GM19239 (cell line): ENCODE measurements at places on chromosomes 1 and 21.

GRCh38 chr1:156705918-156706656 lies 704 bp upstream of the CRABP2 start:
- peak; percentile 58 for DNase-seq

- DNase-seq, result no peak
These were observed 99.7 kb upstream of the DYNLT5 start for GRCh38 chr1:66652556-66652955.

DNA sequence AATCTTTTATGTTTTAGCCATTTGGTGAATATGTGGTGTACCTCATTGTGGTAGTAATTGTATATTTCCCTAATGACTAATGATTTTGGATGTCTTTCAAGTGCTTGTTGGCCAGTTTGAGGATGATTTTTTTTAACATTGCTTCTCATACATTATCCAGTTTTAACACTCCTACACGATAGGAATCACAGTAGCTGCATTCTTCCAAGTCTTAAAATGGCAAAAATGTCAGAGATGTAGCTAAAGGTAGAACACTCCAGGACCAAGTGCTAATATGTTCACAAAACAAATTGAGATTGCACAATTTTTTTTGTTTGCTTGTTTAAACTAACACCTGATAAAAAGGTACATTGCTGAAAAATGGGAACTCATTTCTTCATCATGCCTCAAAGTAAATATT lies 11.7 kb downstream of the USP25 start:
- no peak for DNase-seq

- DNase-seq, result no peak
These were observed 282 bp upstream of the LYPLAL1 start for GRCh38 chr1:219173434-219173757.

DNA sequence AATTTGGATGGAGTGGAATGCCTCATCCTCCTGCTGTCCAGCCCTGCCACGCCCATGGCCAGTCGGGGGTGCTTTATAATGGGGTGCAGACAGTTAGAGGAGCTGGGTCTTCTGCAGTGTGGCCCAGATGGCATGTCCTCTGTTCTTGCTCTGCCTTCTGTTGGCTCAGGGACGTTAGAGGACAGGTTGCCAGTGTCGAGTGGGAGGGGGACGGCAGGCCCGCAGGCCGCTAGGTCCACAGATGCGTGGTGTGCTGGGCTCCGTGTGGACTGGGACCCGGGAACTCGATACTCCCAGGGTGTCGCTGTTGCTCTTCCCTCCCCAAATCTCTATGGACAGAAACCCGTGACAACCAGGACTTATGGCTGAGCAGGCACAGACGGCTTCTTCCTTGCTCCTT lies 33.3 kb downstream of the SIM2 start:
- no peak for DNase-seq

GRCh38 chr1:159089184-159089791 lies 12.7 kb upstream of the AIM2 start:
- no peak for DNase-seq

DNA sequence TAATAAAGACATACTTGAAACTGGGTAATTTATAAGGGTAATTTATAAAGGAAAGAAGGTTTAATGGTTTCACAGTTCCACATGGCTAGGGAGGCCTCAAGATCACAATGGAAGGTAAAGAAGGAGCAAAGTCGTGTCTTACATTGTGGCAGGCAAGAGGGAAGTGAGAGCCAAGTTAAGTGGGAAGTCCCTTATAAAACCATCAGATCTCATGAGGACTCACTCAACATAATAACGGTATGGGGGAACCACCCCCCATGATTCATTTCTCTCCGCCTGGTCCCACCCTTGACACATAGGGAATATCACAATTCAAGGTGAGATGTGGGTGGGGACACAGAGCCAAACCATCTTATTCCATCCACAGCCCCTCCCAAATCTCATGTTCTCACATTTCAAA lies 76.8 kb upstream of the ZNF678 start:
- DNase-seq, result no peak

- DNase-seq, result no peak
These were observed 73.5 kb downstream of the SGIP1 start for GRCh38 chr1:66607458-66607857.

DNA sequence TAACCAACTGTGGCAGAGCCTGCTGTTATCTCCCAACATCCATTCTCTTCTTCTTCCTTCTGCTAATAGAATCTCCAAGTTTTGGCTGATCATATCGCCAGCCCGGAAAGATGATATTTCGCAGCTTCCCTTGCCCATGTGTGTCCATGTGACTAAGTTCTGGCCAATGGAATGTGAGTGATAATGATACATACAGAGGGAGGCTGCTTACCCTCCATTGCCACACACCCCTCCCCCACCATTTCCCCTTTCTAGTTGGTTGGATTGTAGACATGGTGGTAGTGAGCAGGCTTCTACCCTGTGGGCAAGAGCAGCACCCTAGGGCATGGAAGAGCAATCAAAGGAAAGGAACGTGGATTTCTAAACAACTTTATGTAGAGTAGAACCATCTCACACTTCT lies 48.8 kb downstream of the SLC9C2 start:
- DNase-seq, result no peak

GRCh38 chr1:221327954-221328353 lies 413.9 kb downstream of the DUSP10 start:
- DNase-seq, result no peak

GRCh38 chr1:7127322-7128075 lies 342.2 kb downstream of the CAMTA1 start:
- no peak for DNase-seq

DNA sequence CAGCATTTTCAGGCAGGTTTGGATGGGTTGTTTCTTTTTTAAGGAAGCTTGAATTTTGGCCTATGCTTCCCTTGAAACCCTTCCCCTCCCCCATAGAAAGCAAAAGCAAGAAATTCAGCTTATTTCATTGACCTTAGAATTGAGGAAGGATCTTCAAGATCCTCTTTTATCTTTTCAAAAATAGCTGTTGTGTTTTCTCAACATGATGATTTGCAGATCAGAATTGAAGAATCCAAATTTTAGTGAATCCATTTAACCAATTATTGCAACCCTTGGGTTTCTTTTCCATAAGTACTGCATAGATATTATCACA lies 73.7 kb downstream of the LRRC8C start:
- DNase-seq, result no peak

DNA sequence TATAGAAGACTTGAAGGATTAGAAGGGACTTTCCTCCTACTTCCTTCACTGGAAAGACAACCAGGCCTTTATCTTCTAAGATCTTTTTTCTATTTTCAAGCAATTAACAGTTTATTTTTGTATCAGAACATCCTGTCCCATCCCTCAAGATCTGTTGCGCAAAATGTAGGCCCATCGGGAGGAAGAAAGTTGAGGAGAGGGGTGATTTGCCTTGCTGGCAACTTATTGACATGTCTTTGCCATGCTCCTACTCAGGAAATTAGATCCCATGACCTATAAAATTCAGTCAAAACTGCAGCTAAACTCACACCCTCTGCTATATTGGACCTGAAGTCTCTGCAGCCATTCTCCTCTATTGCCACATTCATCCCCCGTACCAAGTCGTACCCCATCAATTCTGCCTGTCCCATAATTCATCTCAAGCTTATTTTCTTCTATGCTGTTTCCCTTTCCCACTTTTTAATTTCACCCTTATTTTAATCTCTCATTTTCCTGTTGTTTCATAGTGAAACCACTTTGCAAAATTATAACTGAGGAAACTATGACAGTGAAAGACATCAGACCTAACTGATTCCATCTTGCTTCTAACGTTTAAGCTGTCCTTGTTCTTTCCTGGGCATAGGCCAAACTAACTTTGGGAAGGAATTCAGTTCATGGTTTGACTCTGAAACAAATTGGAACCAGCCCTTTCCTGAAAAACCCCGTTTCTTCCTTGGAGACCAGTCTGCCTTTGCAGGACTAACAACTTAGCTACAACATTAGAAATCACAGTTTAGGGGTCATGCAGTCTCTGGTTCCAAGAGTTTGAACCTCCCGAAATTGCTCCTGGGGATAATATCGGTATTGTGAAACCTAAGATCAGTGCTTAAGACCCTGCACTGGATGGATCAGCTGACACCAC lies 195.7 kb upstream of the PTBP2 start:
- DNase-seq, result no peak

DNA sequence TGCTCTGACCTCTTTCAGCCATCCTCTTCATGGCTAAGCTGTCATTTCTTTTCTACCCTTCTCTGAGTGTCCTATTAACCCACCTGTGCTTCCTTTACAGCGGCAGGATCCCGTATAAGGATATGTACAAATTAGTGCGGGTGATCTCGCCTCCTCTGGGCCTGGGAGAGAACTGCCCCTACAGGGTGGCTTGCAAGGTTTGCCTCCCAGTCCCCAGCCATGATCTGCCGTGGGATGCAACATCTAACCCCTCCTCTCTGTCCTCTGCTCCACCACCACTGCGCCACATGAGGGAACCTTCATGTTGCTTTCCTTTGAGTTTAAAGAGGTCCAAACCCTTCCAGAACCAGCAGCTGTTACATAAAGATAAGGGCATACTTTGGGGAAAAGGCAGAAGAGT lies 282.2 kb downstream of the ZNF648 start:
- DNase-seq, result no peak

- no peak for DNase-seq
These were observed 139.2 kb downstream of the NTMT2 start for GRCh38 chr1:170284951-170285350.

DNA sequence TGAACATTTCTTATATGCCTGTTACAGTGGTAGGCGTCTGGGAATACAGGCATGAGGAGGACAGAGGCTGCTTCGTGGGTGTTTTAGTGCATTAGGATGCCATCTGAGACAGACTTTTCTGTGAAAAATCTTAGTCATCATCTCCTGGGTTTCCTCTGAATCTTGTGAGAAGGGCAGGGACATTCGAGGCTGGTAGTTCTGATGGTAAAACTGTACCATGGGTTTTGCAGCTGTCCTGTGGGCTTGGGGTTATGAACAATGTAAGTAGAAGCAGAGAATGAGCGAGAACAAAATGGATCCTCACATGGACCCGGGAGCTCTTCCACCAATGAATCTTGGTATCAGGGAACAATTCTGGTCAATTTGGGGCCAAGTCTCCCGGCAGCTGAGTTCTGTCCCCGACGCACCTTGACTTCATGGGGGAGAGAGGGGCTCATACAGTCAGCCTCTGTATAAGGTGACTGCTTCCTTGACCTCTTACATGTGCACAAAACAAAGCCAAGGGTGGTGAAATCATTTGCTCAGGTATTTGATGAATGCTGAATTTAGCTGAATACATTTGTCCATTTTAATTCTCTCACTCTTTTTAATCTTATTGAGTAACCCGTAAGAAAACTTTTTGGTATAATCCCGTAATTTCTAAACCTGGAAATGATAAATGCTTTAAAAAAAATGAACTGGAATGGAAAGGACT lies 63.6 kb upstream of the ERRFI1 start:
- no peak for DNase-seq

DNA sequence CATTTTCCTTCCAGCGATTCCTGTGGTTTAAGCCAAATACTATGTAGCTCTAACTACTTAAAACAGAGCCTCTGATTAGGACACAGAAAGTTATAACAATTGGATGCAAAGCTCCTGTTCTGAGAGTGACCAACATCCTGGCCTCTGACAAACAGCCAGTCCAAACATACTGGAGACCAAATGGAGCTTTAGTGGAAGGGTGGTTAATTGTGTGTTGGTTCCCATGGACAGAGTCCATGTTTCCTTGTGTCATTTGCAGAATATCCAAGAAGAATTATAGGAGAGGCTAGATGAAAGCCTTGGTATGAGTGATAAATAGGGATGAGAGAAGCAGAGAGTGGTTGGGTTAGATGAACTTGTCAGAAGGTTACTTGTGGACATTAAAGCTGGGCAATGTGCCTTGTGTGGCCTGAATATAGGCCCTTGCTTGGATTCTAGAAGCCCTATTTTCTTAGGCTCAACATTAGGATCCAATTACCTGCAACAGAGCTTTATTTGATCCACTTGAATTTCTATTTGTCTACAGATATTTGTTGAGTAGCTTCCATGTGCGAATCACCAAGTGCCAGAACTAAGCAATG lies 180.5 kb upstream of the GORAB start:
- no peak for DNase-seq

DNA sequence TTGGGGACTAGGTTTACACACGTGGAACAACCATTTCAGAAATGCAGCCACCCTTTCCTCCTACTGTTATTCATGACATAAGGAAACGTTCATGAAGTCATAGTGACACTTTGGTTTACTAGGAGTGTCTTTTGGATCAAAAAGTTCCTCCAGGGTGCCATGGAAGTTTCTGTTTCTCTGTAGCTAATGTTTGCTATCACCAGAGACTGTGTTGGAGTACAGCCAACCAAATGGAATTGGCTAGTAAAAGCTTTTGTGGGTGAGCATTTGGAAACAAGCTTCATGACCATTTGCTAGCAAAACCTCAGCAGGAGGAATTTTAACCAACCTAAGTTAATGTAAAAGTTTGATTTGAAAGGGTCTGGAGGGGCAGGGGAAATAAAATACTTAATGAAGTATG lies 43.9 kb upstream of the ADGRL2 start:
- no peak for DNase-seq

DNA sequence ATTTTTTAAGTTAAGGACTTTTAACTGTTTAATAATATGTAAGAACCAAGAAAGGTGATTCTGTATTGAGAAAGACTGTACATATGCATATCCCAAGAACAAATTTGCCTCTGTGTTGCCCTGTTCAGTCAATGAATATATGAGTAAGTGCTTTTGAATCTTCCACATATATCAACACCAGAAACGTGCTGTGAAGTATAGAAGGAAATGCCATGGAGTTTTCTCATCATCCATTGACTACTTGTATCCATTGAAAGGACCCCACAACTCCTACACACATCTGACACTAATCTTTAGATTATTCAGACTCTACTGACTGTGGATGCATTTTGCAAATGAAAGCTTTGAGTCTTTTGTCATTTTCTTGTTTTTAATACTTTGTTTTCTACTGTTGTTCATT lies 366.9 kb downstream of the S1PR1 start:
- no peak for DNase-seq

DNA sequence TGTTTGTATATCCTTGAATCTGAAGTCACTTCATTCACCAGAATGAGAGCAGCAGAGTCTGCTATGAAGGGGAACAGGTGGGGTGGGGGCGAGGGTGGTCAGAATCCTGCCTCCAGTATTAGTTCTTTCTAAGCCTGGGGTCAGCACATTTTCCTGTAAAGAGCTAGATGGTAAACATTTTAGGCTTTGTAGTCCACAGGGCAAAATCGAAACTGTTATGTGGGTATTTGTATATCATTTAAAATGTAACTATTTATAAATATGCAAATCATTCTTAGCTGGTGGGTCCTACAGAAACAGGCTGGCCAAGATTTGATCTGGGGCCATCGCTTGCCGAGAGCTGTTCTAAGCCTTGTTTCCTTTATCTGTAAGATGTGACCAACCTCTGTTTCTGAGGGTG lies 96.0 kb downstream of the IGSF21 start:
- no peak for DNase-seq

DNA sequence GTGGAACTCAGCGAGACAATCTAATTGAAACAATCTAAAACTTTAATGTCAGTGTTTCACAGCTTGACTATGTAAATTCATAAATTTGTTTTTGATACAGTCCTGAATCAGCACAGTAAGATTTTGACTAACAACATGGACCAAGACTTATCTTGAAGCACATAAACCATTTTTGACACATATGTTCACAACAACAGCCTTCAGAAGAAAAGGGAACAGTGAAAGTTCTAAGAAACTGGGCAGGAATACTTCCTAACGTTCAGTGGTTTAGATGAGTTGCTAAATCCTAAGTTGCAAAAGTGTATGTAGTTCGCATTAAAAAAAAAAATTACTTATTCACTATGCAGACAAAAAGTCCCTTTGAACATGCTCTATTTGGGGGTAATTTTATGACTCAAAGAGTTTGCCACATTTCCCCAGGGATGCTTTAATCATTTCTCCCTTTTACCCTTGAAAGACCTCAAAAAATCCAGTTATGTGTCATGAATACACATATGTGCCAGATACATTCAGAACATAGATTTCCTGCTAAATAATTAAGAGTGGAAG lies 120.2 kb downstream of the MRPL39 start:
- DNase-seq, result no peak
